ENCODE measurements at places on chromosomes 16 and 17. TPM values are rescaled to one million over a fixed set of nuclear protein-coding genes. Genes with fewer than 3 reads are reported as not detected.

The KIF2B gene
- not detected for total RNA-seq

DNA sequence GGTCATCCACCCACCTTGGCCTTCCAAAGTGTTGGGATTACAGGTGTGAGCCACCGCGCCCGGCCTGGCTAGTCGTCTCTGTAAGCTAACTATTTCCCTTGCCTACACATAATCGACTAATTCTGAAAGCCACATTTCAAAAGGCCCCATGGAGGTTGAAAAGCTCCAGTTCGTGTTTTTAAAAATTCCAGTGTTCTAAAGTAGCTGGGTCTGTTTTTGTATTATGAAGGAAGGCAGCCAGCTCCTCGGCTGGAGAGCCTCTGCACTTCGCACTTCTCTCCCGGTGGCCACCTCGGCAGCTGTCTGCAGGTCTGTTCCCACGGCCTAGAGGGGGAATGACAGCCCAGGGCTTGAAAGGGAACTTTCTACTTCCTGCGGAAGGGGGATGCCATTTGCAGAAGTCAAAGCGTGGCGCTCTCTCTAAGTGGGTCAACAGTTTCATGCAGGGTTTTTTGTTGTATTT, 16.9 kb downstream of the HASPIN start:
- DNase-seq, result no peak

The TLCD3B gene
- total RNA-seq, result not detected

DNA sequence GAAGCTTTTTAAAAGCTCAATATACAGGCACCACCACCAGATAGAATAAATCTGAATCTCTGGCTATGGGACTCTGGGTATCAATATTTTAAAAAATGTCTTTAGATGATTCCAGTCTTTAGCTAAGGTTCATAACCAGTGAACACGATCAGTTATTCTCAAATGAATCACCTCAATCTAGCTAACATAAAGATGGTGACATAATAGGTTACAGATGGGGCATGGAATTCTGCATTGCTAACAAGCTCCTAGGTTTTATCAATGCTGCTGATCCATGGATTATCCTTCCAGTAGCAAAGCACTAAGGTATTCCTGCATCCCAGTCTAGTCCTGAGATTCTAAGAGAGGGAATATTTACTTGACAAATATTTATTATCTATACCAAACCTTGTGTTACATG, 415.5 kb upstream of the CDH11 start:
- DNase-seq, result no peak

The C17orf100 gene
- total RNA-seq, result 0.89 TPM

DNA sequence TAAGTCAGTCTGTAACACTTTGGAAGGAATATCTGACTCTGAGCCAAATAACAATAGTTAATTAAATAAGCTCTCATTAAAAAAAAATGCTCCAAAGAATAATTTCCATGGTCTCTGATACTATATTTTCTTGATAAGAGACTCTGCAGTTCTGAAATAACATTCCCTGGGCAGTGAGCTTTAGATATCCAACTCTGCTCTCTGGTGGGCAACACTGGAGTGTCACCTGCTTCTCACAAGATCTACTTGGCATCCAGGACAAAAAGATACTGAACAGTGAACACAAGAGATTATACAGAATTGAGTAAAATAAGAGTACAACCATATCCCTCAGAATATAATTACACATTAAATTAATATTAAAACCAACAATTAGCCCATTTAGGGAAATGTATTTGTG, 13.7 kb downstream of the BLMH start:
- peak; percentile 32 for DNase-seq

The KRTAP1-1 gene
- 7.5 TPM for total RNA-seq

The ZSCAN10 gene
- not detected for total RNA-seq

- no peak for DNase-seq
These were observed 85.6 kb downstream of the FOXL1 start for GRCh38 chr16:86663685-86664521.

DNA sequence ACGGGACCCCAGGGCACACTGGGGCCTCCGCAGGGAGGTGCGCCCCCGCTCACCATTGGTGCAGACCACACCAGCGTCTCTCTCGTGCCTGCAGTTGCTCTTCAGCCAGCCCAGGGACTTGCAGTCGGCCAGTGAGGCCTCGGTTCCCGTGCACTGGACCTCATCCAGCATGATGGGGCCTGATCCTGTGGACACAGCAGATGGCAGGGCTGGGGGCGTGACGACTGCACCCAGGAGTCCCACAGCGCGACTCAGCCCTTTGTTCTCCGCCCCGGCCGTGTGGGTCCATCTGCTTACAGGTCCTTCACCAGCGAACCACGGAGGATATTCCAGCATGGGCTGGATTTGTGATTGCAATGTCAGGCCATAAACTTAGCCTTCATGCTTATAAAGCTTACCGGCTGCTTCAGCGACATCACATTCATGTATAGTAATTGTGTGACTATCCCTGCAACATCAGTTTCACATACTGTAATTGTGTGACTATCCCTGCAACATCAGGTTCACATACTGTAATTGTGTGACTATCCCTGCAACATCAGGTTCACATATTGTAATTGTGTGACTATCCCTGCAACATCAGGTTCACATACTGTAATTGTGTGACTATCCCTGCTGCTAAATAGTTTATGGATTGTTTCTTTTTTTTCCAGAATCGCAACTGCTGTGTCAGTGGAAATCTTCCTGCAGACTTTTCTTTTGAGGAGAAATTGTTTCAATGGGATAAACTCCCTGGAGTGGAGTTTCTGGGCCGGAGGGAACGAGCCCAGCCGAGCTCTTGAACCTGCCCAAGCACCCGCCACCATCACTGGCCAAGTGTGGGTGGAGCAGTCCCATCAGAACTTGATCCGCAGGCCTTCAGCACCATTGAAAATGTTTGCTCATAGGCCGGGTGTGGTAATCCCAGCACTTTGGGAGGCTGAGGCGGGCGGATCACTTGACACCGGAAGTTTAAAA, 4.8 kb downstream of the LGALS3BP start:
- peak; percentile 93 for DNase-seq

The EVPLL gene
- 0.49 TPM for total RNA-seq

GRCh38 chr16:15723808-15724207, 73.8 kb downstream of the NDE1 start:
- DNase-seq, result no peak

DNA sequence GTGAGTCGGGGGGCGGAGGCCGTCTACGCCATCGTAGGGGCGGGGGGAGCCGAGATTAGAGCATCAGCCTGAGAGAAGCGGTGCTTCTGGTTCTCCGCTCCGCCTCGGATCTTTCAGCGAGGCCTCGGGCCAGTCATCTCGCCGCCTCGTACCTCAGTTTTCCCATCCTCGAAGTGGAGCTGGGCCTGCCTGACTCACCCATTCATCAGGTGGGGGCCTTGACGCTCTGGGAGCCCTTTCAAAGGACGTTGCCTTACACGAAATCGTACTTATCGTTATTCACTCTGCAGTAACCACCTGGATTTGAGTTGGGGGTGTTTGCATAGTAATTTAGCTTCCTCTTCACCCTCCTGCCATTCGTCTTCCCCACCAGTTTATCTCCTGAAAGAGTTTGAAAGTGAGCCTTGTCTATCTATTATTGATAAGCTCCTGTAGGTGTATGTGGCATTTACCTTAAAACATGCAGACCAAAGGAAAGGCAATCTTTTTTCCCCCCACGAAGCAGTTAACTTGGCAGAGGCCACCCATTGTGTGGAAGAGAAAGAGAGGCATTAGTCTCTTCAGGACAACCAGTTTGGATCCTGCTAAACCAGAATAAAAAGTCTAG, 674 bp downstream of the TAF15 start:
- DNase-seq, result no peak

The ANKRD40CL gene
- not detected for total RNA-seq

The ALDH3A1 gene
- total RNA-seq, result 2.0 TPM

The C17orf78 gene
- total RNA-seq, result not detected

The ATPAF2 gene
- total RNA-seq, result 13.3 TPM

The HS3ST3A1 gene
- 1.9 TPM for total RNA-seq

GRCh38 chr17:70332356-70333210, 163.3 kb downstream of the KCNJ2 start:
- peak; percentile 34 for DNase-seq

GRCh38 chr17:49992933-49993422, 2.0 kb downstream of the DLX3 start:
- DNase-seq, result no peak

GRCh38 chr17:43620581-43620980, 41.1 kb downstream of the MEOX1 start:
- no peak for DNase-seq

- DNase-seq, result no peak
These were observed 104.5 kb downstream of the CRLF3 start for GRCh38 chr17:30720013-30720471.

- no peak for DNase-seq
These were observed 5.3 kb upstream of the PPM1D start for GRCh38 chr17:60594734-60595133.

The PLK1 gene
- 5.1 TPM for total RNA-seq

The YPEL2 gene
- total RNA-seq, result 25.4 TPM

GRCh38 chr16:14186007-14186794, 115.1 kb downstream of the MRTFB start:
- DNase-seq, result peak; percentile 57

DNA sequence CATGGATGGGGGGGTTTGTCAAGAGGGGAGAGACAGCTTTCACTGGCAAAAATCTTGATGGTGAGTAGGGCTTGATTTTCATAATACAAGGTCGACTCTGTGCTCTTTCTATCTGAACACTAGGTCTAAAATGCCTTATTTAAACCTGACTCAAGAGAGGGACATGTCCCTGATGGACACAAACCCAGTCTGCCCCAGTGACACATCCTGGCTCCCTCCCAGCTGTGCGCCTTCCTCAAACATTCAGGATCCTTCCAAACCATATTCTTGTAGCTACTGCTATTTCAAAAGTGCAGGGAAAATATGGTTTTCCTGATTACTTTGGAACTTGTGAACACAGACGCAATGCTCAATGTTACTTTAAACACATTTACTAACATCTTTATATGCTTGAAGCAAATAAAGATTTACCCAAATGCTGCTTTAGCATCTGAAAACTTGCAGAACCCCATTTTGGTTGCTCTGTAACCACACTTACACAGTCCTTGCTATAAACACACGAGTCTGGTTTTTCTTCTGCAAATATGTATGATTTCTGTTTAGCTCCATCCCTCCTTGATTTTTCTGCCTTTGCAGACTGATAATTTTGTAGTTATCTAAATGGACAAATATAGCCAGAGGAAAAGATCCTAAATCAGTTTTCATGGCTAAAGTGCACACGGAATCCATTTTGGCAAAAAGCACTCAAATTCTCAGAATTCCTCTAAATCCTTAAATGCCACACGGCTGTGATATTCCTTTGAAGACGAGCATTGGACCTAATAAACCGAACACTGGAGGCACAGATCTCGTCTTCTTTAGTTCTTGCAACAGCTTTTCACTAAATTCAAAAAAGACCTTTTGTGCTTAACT, 499.9 kb upstream of the ZFHX3 start:
- no peak for DNase-seq

DNA sequence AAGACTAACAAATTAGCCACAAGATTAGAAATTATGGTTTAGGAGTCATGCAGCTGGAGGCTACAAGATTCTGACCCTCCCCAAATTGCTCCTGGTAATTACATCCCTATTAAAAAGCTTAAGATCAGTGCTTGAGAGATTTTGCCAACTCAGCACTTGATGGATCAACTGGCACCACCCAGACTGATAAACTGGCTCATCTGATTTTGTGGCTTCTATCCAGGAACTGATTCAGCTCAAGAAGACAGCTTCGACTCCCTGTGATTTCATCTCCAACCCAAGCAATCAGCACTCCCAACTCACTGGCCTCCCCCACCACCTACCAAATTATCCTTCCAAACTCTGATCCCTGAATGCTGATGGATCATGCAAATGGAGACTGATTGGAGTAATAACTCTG, 94.8 kb downstream of the TNFRSF13B start:
- DNase-seq, result no peak

The SLC16A11 gene
- 0.69 TPM for total RNA-seq

The WNT3 gene
- 10.5 TPM for total RNA-seq

The ATP2A3 gene
- 5.5 TPM for total RNA-seq

GRCh38 chr16:12871784-12872183, 29.6 kb upstream of the SHISA9 start:
- no peak for DNase-seq

DNA sequence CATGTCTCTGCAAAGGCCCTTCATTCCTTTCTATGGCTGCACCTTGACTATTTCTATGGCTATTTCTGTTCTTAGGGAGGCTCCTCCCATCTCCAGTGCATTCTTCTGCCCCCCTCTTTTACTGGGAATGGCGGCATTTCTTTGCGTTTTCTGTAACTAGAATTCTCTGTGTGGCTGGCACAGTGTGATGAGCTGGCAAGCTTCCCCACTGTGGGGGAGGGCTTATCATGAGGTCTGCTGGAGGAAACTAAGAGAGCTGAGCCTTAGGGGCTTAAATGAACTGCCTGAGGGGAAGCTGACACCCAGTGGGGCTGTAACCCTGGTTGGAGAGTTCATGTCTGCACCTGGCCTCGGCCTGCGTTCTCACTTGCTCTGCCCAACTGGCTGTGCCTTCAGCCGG, 1.5 kb upstream of the CARD14 start:
- DNase-seq, result no peak

DNA sequence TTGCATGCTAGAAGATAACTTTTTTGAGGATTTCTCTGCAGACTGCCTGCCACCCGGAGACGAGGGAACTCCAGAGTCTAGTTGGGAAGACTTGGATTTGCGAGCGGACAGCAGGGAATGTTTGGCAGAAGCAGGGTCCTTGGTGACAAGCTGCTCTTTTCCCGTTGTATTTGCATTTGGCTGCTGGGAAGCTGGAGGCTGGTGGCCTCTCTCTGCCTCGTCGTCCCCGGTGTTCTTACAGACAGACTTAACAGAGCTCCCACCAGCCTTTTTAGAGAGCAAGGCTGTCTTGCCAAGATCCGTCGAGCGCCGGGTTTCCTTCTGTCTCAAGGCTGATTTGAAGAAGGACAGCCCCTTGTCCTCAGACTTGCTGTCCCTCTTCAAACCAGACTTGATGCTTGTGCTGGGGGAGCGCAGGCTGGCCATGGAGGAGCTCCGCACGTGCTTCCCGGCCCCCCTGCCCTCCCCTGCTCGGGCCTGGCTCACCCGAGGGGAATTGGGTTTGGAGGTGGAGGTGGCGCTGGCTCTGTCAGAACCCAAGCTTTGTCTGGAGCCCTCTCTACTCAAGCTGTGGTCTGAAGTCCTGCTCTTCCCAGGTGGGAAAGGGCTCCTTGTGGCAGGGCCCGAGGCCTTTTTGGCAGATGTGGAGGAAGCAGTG, 81.0 kb downstream of the USP31 start:
- no peak for DNase-seq

The SPATA32 gene
- total RNA-seq, result not detected

The CSH1 gene
- total RNA-seq, result not detected

DNA sequence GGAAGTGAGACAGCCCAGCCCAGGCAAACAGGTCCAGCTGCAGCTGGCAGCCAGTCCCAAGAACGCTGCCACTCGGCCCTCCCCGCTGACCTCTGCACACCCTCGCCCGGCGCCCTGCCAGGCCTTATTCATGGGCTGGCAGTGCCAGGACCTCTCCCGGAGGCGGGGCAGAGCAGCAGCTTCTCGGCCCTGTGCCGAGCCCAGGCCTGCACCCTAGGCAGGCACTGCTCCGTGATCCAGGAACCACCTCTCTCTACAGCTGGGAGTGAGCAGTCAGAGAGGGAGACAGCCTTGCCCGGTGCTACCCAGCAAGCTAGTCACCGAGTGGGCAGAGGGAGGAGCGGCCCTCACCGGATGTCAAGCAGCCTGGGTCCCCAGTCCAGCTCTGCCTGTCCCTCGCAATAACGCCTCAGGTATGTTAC, 79.9 kb upstream of the CBX4 start:
- DNase-seq, result no peak

GRCh38 chr16:30721606-30722005, 22.6 kb downstream of the SRCAP start:
- peak; percentile 45 for DNase-seq

Data from skin of body (tissue), 3 donors.